ENCODE measurements at places on chromosomes 16 and 17.

DNA sequence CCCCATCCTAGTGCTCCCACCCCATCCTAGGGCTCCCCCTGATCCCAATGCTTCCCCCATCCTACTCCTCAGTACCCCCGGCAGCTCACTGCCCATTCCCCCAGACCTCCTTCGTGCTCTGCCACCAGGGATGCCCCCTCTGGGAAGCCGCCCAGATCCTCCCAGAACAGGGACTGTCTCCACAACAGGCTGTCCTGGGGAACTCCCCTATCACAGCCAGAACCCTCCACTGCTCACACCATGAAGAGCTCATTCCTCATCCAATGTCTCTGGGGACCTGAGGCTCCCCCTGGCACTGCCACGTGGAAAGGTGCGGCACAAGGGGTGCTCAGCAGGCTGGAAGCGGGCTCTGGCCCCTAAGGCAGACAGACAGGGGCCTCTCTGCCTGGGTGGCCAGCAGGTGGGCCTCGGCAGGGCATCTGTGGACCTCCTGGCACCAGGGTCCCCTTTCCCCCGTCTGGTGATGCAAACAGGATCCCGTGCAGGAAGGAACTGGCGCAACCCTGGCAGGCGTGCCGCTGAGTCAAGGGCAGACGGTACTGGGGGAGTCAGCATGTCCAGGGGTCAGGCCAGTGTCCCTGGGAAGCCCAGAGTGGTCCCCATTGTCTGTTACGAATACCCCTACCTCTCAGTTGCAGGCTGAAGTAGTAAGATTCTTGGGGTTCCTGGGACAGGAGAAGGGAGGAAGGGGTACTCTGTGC, 14.8 kb upstream of the PVALEF start:
- DNase-seq: no peak

GRCh38 chr16:58299757-58300349, 5.0 kb upstream of the PRSS54 start:
- DNase-seq: no peak

DNA sequence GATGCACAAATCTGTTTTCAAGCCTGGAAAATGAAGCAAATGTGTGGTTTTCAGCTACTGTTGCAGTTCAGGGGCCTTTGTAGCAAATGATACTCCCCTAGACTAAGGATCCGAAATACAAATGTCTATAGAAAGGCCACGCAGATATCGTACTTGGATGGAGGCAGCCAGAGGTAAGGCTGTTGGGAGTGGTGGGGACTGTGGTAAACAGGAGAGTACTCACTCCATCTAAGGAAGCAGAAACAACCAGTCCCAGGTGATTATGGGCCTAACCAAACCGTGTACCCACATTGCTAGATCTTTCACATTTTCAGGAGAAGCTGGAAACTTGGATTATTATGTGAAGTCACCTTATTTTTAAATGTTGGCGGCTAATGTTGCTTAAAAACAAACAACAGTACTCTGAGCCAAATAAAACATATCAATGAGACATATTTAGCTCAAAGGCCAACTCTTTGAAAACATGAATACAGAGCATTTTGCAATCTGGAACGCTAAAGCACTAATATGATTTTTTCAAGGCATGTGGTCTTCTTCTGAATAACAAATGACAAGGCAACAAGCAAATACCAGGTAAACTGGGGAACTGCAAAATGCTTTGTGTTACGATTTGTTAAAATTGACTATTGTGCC, 110.1 kb downstream of the YPEL2 start:
- DNase-seq: no peak

- DNase-seq: no peak
Observed at GRCh38 chr16:12124742-12125141, 148.2 kb downstream of the SNX29 start.

DNA sequence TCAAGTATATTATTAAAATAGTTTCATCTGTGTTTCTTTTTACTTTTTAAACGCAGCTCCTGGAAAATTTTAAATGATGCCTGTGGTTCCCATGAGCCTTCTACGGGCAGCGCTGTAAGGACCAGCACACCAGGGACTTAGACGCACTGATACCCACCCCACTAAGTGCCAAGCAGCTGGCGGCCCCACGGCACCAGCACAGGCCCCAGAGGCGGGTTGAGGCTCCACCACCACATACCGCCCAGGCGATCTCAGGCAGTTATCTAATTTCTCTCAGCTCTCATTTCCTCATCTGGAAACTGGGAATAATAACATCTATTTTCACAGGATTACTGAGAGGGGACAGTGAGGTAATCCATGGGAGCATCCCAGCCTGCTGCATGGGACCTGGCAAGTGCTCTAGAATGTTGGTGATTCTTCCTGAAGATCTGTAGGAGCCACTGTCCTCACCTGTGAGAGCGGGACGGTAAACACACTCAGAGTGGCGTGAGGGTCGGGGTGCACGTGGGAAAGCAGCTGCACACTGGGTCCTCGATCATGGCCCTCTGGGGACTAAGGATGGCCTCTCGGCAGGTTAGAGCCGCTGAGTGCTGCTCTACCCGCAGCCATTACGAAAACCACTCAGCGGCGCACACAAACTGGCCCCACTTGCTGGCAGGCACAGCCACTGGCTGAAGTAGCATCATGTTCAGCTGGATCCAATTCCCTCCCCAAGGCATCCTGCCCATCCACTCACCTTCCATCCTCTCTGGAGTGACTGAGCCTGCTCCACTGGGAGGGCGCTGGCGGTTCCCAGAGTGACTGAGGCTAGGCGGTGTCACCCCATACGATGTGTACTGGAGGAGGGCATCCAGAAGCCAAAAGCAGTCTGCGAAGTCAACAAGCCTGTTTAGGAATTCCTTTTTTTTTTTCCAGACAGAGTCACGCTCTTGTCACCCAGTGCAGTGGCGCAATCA, 17.6 kb upstream of the SLC38A8 start:
- DNase-seq: no peak

DNA sequence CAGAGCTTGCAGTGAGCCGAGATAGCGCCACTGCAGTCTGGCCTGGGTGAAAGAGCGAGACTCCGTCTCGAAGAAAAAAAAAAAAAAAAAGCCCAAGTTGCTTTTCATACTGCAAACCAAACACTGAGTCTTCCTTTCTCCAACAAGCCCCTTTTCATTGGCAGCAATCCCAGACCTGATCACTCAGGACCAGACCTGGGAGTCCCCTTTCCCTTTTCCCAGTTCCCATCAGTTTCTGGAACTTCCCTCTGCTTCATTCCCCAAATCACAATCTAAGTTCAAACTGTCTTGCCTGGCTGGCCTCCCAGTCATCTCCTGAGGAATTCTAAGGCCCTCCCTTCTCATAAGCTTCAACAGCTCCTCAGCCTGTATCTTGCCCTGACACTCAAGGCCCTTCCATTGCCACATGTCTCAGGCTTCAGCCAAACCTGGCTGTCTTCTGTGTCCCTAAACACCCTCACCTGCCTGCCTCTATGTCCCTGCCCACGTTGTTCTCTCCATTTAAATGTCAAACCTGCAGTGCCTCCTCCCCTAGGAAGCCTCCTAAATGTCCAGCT, 11.8 kb upstream of the PHF12 start:
- no peak for DNase-seq

- no peak for DNase-seq
Observed at GRCh38 chr17:39576187-39576586, 31.5 kb downstream of the NEUROD2 start.

DNA sequence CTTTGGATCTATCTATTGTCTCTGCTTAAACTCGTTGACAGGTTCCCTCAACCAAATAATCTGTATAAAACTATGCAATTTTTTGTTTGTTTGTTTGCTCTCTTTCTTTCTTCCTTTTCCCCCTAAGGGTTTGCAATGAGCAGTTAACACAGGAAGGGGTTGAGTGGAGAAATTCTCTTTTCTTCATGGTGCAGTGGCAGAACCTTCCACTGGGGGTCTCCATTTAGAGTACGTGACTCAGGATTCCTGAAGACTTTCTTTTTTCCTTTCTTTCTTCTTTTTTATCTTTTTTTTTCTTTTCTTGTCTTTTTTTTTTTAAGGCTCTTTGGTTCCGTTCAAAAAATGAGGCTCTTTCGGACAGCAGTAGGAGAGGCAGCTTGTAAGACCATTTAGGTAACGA, 19.5 kb upstream of the RBFOX1 start:
- DNase-seq: no peak

All from stimulated activated CD4-positive, alpha-beta T cell treated with anti-CD3 and anti-CD28 coated beads, Interleukin-1b, Interleukin-23, amount 100 ng/mL, for 1 hour (primary cell).